ENCODE measurements at places on chromosomes 5 and 9.

- DNase-seq, result no peak
Observed at GRCh38 chr9:5841771-5842573, 9.1 kb upstream of the ERMP1 start.

DNA sequence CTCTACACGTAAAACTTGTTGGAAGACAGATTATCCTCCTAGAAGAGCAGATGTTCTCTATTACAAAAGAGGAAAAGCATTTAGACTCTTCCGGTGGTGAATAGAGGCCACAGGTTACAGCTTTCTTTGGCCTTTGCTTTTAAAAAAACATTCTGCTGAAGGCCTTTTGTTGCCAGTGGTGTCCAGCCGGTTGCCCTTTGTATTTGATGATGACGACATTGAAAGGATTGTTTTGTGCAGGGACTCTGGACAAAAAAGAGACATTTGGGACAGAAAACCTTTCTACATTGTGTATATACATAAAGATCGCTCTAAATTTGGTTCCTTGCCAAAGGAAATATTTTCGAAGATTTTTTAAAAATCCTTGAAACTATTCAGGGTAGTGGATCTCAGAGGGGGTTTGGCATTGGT is 180.3 kb downstream of the C9orf152 start:
- peak; percentile 21 for DNase-seq

DNA sequence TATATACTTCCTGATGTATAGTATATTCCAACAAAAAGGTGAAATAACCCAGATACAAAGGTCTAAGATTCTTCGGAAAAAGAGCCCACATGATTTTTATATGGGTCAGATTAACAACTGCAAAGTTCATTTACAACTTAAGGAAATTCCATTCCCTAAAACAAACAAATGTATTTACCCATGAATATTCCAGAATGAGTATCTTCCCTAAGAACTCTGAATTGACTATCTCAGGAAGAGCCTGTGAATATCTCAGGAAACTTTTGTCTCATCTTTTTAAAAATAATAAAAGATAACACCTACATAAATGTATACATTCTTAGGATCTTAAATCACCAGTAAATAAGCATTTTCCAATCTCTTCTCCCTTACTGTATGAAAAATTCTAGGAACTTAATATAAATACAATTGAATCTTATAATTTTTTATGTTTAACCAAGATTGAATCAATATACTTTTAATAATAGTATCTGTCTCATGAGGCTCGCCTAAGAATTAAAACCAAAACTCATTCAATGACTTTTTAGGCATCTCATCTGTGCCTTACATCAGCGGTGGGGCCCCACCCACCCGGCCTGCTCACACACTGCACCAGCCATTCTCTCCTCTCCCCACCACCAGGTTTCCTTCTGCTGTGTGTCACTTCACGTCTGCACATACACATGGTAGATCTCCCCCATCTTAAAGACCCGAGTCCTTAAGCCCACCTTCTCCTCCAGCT is 78.1 kb downstream of the RAPGEF1 start:
- no peak for DNase-seq

GRCh38 chr5:135189024-135189423 is 155.0 kb upstream of the PITX1 start:
- no peak for DNase-seq
